ENCODE measurements at places on chromosomes 3 and 15. TPM values are rescaled to one million over a fixed set of nuclear protein-coding genes. Genes with fewer than 3 reads are reported as not detected.

DNA sequence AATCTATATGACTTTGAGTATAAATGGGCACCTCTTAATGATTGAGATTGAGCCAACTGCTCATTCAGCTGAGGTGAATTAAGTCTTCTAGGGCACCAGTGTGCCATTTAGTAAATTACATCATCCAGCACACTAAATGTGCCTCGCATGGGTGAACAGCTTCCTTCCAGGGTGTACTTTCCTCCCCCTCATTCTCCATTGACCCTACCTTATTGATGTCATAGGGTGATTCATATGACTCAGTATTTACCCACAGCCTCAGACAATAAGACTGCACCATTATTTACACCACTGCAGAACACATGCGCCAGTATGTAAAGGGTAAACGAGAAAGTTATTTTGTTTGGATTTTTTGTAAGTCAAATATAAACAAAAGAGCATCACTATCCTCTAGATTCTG lies 185.2 kb upstream of the ARL6 start:
- DNase-seq, result no peak

- no peak for DNase-seq
Measured at GRCh38 chr3:65716071-65716751, 322.5 kb downstream of the MAGI1 start.

DNA sequence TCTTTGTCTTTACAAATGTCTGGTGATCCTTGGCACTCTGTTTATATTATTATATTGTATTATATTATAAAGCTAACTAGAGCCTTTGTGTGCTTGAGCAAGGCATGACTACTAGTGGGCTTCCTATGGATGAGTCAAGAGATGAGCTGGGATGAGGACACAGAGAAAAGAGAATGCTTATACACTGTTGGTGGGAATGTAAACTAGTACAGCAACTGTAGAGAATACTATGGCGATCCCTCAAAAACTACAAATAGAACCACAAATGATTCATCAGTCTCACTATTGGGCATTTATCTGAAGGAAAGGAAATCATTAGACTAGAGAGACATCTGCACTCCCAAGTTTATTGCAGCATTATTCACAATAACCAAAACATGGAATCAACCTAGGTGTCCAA lies 40.8 kb upstream of the MED12L start:
- no peak for DNase-seq

- DNase-seq, result peak; percentile 95
Measured at GRCh38 chr15:68335251-68335650, 57.7 kb downstream of the FEM1B start.

DNA sequence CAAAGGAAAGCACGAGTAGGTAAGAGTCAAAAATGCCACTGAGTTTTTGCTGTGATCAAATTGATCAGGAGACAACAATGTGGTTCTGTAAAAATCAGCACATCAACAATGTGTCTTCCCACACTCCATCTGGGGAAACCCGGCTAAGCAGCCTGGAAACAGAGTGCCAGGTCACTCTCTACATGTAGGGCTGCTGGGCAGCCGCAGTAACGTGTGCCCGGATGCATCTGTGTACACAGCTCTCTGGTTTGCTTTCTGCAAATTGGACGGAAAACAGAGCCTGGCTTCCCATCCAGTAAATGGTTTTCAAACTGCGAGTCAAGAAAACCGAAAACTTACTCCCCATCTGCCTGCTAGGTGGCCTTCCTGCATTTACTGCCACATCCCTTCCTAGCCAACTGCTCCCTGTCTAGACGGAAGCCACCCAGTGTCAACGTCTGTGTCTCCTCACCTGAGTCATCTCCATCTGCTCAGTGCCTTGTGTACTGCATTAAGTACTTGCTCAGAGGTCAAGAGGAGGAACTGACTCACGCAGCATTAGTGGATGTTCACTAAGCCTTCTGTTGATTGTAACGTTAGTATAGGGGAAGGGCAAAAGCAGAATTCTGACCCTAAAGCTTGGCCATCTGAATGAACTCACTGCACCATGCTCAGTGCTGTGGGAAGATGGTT lies 124.1 kb downstream of the TJP1 start:
- peak; percentile 86 for DNase-seq

DNA sequence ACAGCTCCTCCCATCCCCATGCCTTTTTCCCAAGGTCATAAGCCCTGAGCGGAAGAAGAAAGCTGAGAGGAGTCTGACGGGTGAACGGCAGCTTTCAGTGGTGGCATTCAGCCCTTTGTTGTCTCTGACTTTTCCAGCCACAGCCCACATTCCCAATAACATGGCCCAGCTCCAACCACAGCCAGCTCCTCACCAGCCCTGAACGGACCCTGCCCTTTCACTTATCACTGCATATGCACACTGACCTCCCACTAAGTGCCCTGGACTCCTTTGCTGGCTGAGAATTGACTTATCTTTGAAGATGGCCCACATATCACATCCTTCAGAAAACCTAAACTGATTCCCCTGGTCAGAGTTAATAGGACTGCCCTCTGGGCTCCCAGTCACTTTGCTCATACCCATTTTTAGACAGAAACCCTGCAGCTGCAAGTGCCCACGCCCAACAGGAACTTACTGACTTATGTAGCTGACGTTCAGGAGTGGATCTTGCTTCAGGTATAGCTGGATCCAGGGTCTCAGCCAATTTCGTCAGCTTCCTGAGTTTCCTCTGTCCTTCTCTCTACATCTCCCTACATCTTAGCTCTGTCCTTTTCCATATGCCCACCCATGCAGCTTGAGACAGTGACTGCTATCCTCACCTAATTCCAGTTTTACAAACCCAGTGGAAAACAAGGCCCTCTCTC lies 348.5 kb upstream of the PROK2 start:
- no peak for DNase-seq

DNA sequence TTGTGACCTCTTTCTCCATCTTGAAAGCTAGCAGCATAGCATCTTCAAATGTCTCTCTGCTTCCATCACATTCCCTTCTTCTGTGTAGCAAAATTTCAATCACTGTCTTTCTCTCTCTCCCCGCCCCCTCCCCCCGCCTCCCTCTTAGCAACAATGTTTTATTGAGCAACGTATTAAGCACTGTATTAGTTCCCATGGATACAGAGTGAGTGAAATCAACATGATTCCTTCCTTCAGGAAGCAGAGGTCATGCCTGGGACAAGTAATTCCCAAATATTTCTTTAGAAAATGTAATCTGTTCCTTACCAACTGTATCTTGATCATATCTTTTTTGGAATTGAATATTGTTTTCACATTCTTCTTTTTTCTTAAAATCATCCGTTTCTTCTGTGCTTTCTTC lies 373.7 kb upstream of the NECTIN3 start:
- DNase-seq, result peak; percentile 21

DNA sequence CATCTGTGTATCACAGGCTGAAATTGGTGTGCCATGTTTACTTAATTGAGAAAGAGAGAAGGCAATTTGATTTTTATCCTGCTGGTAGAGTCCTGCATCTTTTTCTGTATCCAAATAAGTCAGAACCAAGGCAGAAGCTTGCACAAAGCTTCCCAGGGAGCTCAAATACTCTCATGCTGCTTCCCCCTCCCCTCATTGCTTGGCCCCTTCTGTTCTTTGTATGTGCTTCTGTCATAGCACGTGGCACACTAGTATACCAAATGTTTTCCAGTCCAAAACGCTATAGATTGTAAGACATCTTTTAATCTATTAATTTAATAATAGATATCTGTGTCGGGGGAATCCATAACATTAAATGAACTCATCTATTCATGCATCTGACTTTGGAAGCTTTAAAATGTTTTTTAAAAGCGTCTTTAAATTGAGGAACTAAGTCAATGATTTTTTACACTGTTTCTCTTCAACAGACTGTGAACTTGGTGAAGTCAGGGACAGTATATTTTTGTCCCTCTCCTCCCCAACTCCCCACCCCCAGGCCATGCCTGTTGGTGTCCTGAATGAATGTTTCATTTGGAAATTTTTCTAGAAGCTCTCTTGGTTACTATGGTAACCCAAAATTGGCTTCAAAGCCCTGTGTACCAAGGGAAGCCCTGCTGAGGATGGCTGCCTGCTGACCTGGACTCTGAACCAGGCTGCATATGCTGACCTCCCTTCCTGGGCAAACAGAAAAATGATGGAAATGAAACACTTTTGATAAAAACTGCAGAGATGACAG lies 26.2 kb upstream of the SLC35G2 start:
- no peak for DNase-seq

- DNase-seq, result no peak
Measured at GRCh38 chr15:101393172-101393571, 96.3 kb downstream of the PCSK6 start.

DNA sequence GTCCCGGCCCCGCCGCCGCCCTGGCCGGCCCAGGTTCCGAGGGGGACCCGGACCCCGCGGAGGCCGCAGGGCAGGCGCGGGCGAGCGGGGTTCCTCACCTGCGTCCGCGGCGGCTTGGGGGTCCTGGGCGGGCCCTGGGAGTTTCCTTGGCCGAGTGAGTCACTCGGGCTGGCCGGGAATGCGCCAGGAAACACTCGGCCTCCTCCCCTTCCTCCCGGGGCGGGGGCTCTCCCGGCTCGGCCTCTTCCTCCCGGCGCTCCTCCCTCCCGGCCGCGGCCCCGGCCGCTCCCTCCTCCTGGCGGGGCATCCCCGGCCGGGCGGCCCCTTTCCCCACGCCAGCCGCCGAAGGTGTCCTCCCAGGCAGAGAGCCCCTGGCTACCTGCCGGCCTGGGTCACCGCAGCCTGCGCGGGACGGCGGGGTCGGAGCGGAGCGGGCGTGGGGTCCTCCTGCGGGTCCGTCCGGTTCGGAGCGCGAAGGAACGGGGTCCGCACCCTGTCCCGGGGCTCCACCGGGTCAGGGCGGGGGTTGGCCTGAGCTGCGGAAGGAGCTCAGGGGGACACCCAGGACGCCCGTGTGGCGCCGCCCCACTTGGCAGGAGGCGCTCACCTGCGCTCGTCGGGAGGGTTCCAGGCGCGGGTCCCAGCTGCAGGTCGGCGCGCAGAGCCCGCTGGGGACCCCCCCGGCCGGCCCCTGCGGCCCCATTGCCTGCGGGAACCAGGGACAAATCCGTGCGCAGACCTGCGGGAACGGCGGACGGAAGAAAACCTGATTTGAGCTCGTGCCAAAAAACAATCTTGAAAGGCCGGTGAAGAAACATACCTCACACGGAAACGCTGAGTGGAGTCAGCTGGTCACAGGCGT lies at the start of gene CYFIP1:
Gene CYFIP1, minus strand, starts transcription at position 180 of the 862 bp plus-strand sequence. CDS start 33,083 bp downstream, outside the sequence.
- peak; percentile 82 for DNase-seq

DNA sequence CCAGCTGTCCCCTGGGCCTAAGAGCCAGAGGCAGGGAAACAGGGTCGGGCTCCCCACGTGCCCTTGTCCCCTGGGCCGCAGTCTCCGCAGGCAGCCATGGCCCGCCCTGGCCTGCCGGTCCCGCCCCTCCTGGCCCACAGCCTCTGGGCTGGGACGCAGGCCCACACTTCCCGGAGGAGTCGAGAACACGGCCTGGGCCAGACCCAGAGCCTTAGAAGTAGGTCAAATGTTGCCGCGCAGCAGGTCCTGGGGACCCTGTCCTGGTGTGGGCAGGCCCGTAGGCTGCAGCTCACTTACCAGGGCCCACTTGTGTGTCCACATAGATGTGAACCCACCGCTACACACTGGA lies 4.3 kb upstream of the MYL3 start:
- no peak for DNase-seq

- DNase-seq, result no peak
Measured at GRCh38 chr3:145939431-145939830, 221.6 kb downstream of the PLOD2 start.

- DNase-seq, result no peak
Measured at GRCh38 chr3:125957674-125958510, 11.1 kb upstream of the ROPN1B start.

DNA sequence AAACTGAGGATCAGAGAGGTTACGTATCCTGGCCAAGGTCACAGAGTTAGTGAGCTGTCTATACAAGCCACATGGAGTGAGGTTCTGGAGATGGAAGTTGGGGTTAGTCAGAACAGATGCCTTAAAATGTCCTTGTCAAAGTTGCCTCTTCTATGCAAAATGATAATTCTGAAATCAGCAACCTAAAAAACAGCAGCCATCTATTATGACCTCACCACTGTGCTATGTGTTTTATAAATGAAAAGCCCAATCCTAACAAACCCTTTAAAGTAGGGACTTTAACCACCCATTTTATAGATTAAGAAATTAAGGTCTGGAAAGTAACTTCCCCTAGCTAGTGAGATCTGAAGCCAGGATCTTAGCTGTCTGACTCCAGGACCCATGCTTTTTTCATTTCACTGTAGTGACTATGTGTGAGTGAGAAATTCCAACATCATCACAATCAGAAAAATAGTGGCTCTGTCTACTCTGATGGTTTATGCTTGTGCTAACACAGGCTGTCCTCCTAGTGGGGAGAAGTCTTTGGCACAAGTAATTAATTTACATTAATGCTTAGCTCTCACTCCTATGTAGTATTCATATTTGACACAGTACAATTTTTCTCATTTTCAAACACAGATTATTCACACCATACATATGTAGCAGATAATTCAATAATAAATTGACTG lies 143.6 kb downstream of the ANO10 start:
- no peak for DNase-seq

GRCh38 chr3:19811689-19812088 lies 122.3 kb downstream of the EFHB start:
- no peak for DNase-seq

DNA sequence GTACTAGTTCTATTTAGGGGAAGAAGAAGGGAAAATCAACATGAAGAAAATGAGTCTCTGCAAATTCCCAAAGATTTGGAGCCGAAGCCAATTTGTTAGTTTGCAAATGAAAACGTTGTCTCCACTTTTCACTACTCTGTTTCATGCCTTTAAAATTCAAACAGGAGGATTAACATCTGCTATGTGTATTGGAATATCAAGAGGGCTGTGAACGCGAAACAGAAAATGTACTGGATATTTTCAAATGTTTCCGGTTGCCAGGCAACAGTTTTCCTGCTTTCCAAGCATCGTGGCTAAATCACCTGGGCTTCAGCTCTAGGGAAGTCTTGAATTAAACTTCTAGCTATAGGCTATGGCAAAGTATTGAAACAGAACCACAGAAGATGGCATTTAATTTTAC lies 172.8 kb downstream of the KCNMB2 start:
- peak; percentile 74 for DNase-seq

GRCh38 chr15:85633859-85634258 lies 160.9 kb downstream of the KLHL25 start:
- no peak for DNase-seq

The TYRO3 gene
- 5.3 TPM for total RNA-seq

DNA sequence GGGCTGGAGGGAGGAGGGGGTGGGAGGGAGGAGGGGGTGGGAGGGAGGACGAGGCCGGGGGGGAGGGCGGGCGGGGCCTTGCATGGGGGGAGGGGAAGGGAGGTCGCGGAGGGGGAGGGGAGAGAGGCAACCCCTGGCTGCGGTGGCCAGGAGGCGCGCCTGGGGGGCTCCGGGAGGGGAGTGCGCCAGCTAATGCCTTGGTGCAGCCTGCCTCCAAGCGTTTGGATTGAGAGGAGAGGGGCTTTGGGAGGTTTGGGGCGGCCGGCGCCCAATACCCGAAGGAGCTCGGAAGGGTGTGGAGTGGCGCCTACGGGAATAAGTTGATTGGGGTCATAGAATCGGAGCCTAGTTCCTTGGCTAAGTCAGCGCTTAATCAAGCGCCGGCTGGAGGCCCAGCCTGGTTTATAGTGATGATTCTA lies 557 bp downstream of the TFG start:
- DNase-seq, result peak; percentile 47

GRCh38 chr3:112689989-112690388 lies 49.0 kb upstream of the CCDC80 start:
- peak; percentile 39 for DNase-seq

GRCh38 chr3:193305356-193305755 lies 64.3 kb downstream of the PLAAT1 start:
- DNase-seq, result no peak

Measured in M059J (cell line).